AML-193 (cell line): ENCODE measurements at places on chromosomes 1 and 21.

DNA sequence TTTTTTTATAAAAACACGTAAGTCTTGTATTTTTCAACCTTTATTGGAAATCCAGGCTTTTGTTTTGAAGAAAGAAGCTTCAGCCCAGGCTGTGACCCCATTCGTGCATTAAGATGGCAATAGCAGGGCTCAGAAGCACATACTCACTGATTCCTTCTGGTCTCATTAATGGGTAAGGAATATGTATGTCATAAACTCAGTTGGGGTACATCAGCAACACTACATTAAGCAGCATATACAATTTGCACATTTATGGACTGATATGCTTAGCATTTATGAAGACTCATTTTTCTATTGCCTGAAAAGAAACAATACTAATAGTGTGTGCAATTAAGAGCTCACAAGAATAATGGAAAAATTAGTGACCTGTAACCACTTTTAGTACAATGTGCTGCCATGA is 945.4 kb upstream of the PRMT6 start:
- DNase-seq: no peak

- DNase-seq: no peak
Observed at GRCh38 chr1:209624558-209625549, 27.4 kb downstream of the LAMB3 start.

DNA sequence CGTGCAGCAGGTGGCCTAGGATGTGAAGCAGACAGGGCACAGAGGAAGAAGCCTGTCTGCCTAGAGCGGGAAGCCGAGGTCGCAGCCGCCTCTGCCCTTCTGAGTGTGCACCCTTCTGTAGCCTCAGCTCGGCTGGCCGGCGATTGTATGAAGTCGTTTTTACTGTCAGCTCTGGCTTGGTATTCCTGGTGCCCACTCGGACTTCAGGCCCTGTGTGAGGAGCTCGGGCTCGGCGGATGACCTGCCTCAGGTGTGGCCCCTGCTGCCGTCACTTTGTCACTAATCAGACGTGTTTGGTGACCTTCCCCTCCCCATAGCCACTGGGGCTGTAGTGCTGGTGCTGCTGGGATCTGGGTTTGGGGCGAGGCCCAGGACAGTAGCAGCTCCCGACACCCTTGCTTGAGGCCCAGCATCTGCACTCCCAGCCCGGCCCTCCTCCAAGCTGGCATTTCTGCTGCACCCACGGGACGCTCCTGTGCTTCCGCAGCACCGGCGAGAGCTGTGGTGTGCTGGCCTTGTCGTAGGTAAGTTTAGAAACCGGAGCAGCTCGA is 18.1 kb downstream of the SLX9 start:
- DNase-seq: no peak

DNA sequence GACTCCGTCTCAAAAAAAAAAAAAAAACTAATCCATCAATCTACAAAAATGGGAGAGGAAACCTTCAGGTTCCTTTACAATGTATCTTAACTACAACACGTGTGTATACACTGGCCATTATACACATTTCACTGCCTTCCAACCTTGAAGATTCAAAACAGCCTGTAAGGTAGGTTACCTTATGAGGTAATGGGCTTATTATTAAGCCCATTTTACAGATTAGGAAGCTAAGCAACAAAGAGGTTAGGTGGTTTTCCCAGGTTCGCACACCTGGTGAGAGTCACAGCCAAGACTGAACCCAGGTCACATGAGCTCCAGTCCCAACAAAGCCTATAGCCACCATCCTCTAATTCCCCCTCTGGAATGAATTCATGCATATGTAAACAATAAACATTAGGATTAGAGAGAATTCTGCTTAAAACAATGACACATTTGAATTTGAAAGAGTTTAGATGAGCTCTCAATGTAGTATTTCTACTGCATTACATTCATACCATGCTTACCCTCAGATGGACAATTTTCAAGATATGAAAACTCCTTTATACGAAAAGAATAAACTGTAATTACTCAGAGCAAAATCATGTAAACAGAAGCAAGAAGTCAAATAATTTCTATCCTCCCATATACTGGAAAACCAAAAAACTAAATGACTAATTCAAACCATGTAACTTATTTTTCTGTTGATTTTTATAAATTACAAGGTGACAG is 54.8 kb downstream of the EIF4G3 start:
- no peak for DNase-seq

GRCh38 chr1:2224631-2225428 is 3.3 kb upstream of the SKI start:
- DNase-seq: no peak

- peak; percentile 54 for DNase-seq
Observed at GRCh38 chr1:64136752-64137411, 66.5 kb upstream of the UBE2U start.

GRCh38 chr1:55117941-55118340 is 78.6 kb downstream of the PCSK9 start:
- peak; percentile 6 for DNase-seq

GRCh38 chr1:6917067-6917466 is 131.8 kb downstream of the CAMTA1 start:
- DNase-seq: no peak

DNA sequence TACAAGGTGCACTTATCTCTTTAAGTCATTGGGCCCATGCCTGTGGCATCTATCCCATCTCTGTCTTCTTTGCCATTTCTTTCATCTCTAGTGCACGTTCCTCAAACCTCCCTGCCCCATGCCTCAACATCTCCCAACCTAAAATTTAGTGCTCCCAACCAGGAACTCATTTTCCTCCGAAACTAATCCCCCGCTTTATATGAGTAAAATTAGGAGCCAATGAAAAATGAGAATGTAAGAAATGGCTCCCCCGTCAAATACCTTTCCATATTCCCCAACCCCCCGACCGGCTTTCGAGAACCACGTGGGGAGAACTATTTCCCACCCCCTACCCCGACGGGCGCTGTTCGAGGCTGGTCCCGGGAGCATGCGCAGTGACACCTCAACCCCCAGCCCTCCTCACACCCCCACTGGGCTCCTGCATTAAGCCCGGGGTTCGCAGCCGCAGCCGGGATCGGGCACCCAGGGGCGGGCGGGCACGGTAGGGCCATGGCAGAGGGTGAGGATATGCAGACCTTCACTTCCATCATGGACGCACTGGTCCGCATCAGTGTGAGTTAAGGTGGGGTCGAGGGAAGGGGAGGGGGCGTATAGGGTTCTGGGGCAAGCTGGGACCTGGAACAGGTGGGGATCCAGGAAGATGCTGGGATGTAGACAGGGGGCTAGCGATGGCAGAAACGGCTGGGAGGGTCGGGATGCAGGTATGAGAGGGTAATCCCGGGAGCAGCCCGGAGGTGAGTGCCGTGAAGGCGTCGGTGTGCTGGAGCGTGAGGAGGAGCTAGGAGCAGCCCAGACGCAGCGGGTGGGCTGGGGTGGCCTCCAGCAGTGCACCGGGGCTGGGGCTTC is at the start of gene TRIM46:
TSS of gene TRIM46 (plus strand) at position 372 of the 846 bp plus-strand sequence. CDS start at position 490, 118 bp downstream.
- no peak for DNase-seq
